ENCODE measurements at places on chromosomes 6 and 20. TPM values are rescaled to one million over a fixed set of nuclear protein-coding genes. Genes with fewer than 3 reads are reported as not detected.

The BPIFB4 gene
- not detected for total RNA-seq

DNA sequence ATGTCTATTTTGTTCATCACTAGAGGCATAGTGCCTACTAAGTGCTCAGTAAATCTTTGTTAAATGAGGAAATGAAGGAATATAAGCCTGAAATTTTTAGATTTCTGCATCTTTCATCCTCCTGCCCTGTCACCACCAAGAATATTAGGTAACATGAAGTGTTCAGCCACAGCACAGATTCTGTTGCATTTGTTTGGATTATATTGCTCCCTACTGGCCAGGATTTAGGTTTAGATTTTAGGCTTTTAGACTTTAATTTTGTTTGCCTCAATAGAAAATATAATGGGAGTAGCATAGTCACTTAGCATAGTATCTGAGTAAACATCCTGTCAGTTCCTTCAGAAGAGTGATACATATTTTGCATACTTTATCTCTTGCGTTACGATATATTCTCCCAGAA is 14.2 kb downstream of the FARS2 start:
- no peak for DNase-seq

DNA sequence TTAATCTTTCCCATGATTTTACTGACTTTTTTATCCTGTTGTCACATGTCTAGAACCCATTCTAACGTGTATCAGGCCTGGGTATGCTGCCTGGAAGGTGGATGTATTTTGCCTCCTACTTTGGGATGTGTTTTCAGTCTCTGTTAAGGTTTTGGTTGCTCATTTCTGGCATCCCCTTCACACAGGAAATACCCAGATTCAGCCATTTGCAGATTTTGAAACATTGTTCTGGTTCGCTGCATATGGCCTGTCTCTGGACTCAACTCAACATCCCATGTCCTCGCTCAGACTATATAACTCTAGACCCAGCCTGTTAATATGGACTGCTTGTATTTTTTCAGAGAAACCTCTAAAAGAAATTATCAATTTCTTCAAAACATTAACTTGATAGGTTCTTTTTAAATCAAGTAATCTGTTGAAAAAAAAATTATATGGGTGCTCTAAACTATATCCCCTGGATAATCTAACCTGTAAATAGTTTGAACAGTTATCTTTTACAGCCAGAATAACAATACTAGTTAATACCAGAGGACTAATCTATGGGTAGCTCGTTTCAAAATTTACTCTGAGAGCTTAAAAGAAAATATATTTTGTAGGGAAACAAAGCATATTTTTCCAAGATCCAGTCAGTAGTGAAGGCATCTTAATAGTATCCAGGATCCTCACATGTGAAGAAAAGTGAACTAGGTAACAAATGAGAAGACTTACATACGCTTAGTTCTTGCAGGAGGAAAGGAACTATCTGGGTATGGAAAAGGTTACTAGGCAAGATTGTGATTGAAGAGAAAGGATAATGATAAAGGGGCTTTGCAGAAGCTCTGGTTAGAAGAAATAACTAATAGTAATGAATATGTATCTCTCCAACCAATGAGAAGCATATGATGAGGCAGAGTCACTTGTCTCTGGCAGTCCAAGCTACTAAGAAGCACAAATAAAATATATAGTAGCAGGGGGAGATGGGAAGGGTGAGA is 23.4 kb upstream of the HLA-DQB1 start:
- DNase-seq = no peak

DNA sequence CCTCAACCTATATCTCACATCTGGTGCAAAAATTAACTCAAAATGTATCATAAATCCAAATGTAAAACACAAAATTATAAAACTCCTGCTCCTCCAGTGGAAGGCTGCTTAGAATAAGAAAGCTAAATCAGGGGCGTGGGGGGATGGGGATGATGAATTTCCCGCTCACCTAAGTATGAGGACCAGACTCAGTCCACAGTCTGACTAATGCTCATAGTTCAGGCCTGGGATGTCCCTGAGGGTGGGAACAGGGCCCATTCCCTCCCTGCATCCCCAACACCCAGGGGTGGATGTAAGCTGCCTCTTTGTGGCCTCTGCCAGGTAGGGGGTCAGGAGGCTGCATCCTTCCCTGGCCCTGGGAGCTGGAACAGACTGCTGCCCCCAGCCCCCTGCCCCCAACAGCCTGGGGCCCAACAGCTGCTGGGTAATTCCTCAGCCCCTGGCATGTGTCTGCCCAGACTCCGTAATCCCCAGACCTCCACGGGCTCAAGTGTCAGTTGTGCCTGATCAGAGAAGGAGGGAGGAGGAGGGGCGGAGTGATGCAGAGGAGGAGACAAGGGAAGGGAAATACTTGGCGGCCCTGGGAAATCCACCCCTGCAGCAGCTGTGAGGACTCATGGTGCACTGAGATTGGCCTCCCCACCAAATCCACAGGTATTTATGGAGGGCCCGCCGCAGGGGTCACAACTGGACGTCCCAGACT is 224.5 kb downstream of the PREX1 start:
- no peak for DNase-seq

- DNase-seq = peak; percentile 43
Observed at GRCh38 chr6:21396313-21396712, 197.2 kb upstream of the SOX4 start.

- DNase-seq = no peak
Observed at GRCh38 chr20:2093883-2094282, 7.7 kb upstream of the STK35 start.

DNA sequence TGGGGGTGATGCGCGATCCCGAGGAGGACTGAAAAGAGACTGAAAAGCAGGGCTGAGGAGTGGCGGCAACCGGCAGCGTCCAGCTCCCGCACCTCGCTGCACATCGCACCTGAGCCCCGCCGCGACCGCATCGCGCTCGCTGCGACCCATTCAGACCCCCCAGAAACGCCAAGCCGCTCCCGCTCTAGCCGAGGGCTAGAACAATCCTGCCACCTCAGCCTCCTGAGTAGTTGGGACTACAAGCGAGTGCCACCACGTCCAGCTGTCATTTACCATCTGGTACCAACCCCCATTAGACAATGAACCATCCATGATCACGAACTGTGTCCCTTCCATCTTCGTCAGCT is 33.2 kb downstream of the HLA-A start:
- no peak for DNase-seq
